ENCODE measurements at places on chromosomes 3 and 15.

GRCh38 chr3:13162549-13163320, 89.5 kb upstream of the IQSEC1 start:
- no peak for DNase-seq

GRCh38 chr15:60536314-60536713, 57.4 kb upstream of the ICE2 start:
- peak; percentile 21 for DNase-seq

DNA sequence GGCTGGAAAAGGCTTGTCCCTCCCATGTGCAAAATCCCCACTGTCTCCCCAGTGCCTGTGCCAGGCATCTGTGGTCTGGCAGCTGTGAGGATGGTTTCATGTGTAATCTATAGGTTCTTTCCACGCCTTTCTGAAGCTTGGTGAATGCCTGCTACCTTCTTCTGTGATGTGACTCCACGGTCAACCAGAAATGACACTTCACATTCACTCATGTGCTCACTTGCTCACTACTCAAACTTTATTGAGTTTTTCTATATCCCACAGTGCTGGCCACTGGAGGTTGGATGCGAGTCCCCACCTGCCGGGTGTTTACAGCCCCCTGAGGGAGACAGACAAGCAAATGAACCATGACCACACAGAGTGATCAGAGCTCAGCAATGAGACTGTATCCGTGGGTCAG, 27.9 kb upstream of the TLE3 start:
- DNase-seq: no peak

- DNase-seq: peak; percentile 64
Observed at GRCh38 chr3:153130312-153130977, 31.6 kb upstream of the RAP2B start.
